ENCODE measurements at places on chromosomes 5 and 9.

DNA sequence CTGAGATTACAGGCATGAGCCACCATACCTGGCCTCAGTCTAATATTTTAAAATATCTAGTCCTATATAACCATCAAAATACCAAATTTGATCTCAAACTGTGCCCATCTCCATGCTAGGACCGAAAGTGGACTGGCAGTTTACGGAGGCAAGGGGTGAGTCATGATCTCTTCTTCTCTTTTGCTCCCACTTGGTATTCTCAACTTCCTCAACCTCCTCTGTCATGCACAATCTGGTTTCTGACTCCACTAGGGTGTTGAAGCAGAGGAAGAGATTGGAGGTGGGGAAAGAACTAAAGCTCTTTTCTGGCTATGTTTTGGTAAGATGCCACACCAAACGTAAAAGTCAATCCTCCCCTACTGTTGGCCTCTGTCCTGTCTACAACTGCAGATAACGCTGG, 55.9 kb upstream of the CEMIP2 start:
- DNase-seq = no peak

- no peak for DNase-seq
Observed at GRCh38 chr5:176712546-176713304, 65.4 kb downstream of the TSPAN17 start.

DNA sequence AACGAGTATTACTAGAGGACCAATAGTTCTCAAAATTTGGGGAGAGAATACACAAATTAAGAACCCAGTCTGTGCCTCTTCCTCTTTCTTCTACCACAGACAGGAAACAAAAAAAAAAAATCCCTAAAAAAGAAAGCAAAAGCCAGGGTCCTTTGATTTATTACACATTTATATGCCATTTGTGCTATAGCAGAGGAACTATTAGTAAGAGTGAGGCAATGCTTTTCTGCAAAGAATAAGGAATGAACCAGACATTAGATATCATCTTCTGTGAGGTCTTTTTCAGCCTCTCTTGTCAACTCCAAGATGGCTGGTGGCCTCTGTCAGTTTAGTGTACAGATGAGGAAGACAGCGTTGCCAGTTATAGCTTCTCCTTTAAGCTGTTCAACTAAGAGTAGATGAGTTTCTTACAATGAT, 127.6 kb downstream of the RFX3 start:
- no peak for DNase-seq

- DNase-seq = no peak
Observed at GRCh38 chr9:116144038-116144437, 9.6 kb upstream of the PAPPA start.

- DNase-seq = no peak
Observed at GRCh38 chr5:138370537-138370936, 18.1 kb downstream of the KDM3B start.

DNA sequence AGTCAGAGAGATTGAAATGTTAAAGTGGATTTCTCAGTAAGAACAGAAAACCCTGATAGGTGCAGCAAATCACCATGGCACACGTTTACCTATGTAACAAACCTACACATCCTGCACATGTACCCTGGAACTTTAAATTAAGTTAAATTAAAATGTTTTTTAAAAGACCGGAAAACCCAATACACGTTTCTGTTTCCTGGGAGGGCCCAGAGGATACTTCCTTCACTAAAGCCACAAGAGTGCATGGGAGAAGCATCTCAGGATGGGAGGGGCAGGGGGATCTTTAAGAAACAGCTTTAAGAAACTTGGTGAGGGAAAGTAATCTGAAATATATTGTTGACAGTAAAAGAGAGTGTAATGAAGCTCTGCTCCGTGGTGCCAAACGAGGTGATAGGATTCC, 164.7 kb upstream of the PTGER4 start:
- no peak for DNase-seq

- no peak for DNase-seq
Observed at GRCh38 chr9:5842929-5843793, 10.2 kb upstream of the ERMP1 start.

DNA sequence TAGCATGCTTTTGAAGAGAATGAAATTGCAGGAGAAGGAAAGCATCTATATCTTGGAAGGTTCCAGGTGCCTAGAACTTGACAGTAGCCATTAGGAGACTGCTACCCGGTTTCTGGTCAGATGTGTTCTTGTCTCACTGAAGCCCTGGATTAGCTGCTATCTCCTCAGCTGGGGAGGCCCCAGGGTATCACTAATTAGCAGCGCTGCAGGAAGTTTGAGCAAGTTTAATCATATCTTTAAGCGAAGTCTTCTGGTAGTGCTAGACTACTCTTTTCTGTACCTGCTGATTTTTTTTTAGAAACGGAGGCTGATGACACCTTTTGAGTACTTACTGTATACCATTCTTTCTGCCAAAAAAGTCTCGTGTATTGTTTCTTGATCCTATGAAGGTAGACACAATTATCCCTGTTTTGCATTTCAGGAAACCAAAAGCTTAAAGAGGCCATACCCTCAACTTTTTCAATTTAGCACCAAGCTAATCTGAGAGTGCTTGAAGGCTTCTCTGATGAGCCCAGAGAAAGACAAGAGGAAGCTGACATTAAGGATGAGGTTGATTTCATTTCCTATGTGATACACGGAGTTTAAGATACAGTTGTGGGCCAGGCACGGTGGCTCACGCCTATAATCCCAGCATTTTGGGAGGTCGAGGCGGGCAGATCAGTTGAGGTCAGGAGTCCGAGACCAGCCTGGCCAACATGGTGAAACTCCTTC, 201.3 kb downstream of the ARHGAP26 start:
- DNase-seq = no peak

GRCh38 chr5:56813302-56813701, 2.0 kb upstream of the MAP3K1 start:
- DNase-seq = no peak

GRCh38 chr9:27193886-27194285, 84.9 kb downstream of the TEK start:
- DNase-seq = no peak

- no peak for DNase-seq
Observed at GRCh38 chr9:36748322-36748899, 175.7 kb downstream of the MELK start.
